Activated naive CD4-positive, alpha-beta T cell treated with anti-CD3 and anti-CD28 coated beads, Interleukin-2, amount 50 U/mL, for 72 hours (primary cell): ENCODE measurements at places on chromosomes 16 and 17.

- no peak for DNase-seq
These were observed 13.0 kb upstream of the SPNS3 start for GRCh38 chr17:4420692-4421131.

GRCh38 chr16:84832488-84833143 lies 12.8 kb downstream of the CRISPLD2 start:
- DNase-seq, result no peak

GRCh38 chr16:70685938-70686375 lies at the start of gene MTSS2:
Gene MTSS2 (minus strand): TSS chr16:70686053. CDS start chr16:70685791, 262 bp downstream.
- DNase-seq, result no peak

DNA sequence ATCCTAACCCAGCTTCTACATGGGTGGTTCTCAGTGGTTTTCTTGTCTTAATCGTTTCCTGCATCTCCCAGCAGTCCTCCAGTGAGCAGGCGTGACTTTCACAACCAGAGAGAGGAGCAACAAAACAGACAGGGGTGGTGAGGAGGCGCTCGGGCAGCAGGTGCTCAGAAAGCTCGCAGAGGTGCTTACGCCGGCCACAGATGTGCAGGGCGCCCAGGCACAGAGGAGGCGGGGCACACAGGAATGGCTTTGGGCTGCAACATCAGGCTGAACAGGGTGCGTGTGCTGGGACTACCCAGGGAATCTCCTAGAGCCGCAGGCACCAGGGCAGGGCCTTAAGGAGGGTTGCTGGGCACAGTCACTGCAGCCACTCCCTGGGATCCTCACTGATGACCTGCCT lies 32.6 kb downstream of the KLHDC4 start:
- DNase-seq, result no peak

DNA sequence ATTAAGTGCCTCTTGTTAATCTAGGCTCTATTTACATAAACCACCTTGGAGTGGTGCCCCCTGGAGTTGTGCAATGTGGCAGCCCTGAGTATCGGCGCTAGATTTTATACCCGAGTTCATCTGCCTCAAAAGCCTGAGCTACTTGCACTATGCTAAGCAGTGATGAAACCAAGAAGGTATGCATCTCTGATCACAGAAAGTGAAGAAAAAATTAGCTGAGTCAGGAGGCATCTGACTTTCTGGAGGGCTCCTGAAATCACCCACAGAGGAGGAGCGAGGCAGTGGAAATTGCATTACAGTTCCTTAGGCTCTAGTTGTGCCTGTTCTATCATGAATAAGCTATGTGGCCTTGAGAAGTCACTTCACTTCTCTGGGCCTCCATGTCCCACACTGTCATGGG lies 80.3 kb upstream of the PSMD7 start:
- DNase-seq, result no peak

DNA sequence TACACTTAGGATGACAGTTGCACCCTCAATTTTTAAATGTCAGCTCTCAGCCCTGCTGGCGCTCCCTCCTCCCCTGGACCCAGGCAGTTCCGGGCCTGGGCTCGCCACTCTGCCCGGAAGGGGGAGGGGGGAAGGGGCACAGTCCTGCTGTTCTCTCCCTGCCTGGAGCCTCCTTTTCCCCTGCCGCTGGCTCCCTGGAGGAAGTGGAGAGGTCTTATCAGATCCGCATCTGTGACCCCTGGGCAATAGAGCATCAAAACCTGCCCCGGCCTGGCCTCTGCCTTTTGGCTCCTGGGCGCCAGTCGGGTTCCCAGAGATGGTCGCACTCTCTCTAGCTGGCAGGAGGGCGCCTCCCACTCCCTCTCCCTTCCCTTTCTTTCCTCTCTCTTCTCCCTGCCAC lies 149.3 kb downstream of the IRF8 start:
- no peak for DNase-seq

DNA sequence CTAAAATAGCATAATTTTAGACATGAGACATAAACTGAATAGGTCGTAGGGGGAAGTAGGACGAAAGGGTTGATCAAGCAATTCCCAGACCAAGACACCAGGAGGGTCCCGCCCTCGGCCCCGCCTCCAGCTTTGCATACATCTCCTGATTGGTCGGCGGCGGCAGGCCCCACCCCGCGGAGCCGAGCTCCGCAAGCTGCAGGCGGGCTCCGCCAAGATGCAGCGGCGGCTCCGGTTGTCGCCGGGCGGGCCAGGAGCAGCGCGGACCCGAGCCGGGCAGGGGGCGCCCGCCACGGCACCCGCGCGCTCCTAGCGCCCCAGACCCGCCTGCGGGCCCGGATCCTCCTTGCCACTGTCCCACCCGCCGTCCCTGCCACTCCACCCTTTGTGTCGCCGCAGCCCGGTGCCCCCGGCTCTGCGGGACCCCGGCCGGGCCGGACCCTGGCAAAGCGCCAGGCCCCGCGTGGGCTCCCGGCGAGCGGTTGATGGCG lies at the start of gene CDR2L:
Gene CDR2L (plus strand): TSS at position 215 of the 491 bp plus-strand sequence. CDS start 412 bp downstream, outside the sequence.
- DNase-seq, result peak; percentile 91

- DNase-seq, result peak; percentile 21
These were observed 15.9 kb downstream of the TMEM92 start for GRCh38 chr17:50289991-50290702.

DNA sequence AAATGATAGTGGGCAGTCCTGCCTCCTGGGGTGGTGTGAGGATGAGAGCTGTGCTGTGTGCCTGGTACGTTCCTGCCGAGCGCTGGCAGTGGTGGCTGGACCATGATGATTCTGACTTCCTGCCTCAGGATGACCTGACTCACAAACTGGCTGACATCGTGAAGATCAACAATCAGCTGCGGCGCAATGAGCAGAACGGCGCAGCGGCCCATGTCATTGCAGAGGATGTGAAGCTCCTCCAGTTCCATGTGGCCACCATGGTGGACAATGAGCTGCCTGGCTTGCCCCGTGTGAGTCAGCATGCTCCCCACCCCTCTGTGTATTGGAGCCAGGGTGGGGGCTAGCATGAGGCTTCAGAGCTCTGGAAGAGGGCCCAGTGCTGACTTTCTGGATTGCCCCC lies 13.1 kb downstream of the POLR2A start:
- no peak for DNase-seq

- DNase-seq, result no peak
These were observed 264.3 kb upstream of the MAF start for GRCh38 chr16:79864781-79865391.

- no peak for DNase-seq
These were observed 6.5 kb downstream of the IRX5 start for GRCh38 chr16:54936979-54937670.

DNA sequence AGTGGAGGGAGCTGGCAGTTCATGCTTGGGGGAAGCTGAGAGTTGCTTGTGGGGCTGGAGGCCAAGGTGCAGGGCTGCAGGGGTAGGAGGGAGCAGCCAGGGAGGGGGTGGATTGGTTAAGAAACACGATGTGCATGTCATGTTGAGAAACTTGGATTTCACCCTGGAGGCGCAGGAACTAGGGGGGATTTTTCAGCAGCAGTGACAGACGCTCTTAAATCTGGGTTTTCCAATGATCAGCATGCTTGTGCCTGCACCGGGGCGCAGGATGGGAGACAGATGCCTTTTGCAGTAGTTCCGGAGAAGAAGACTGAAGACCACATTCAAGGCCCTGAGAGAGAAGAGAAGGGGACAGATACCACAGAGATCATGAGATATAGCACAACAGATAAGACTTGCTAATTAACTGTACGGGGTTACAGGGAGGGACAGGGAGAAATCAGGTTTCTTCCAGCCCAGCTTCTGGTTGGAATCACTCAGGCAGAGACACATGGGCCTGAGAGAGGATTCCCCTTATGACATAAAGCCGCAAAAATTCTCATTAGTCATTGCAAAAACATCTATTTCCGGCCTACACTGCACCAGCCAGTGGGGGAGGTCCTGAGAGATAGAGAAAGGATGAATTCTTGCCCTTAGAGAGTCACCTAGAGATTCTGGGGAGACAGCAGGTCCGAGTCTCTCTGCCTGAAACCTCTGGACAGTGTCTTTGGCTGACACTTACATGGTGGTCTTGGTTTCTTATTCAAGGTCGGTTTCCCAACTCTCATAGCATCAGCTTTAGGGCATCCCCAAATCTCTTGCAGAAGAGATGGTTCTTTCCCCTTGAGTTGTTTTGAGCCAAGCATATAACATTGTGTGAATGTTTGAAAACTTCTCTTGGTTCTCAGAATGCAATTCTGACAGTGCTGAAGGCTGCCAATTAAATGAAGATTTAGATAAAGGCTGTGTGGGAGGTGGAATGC lies 27.1 kb downstream of the CDH13 start:
- peak; percentile 61 for DNase-seq

- peak; percentile 45 for DNase-seq
These were observed 41.9 kb upstream of the ATP2A3 start for GRCh38 chr17:4006165-4006589.

- no peak for DNase-seq
These were observed 26.1 kb downstream of the TEX2 start for GRCh38 chr17:64236827-64237403.

- DNase-seq, result no peak
These were observed 36.7 kb upstream of the CCL1 start for GRCh38 chr17:34399725-34400124.

DNA sequence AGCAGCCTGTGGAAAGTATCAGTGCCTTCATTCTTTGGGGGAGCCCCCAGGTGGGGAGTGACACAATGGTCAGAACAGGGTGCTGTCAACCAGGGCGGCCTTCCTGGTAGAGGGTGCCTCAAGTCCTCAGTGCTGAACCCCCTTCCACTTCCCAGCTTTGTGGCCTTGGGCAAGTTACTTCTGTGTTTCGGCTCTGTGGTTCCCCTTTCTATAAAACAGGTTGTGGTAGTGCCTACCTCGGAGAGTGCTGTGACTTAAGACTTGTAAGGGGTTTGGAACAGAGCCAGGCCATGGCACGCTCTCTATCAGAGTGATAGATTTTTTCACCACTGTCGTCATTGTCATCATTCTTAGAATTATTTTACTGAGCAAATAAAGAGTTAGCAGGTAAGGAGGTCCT lies 141.1 kb downstream of the CCDC182 start:
- peak; percentile 86 for DNase-seq

DNA sequence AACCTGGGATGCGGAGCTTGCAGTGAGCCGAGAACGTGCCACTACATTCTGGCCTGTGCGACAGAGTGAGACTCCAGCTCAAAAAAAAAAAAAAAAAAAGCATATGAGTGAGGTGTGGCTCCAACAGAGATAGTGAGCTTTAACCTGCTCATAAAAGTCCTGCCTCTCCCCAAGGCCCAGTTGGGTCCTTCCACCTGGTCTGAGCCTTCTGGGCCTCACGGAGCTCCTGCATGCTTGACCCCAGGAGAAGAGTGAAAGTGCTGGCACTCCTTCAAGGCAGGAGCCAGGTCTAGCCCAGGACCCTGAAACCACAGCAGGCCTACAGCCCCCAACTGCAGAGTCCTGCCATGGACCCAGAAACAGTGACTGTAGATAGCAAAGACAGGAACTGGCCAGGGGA lies 17.7 kb downstream of the HSD11B2 start:
- DNase-seq, result no peak

DNA sequence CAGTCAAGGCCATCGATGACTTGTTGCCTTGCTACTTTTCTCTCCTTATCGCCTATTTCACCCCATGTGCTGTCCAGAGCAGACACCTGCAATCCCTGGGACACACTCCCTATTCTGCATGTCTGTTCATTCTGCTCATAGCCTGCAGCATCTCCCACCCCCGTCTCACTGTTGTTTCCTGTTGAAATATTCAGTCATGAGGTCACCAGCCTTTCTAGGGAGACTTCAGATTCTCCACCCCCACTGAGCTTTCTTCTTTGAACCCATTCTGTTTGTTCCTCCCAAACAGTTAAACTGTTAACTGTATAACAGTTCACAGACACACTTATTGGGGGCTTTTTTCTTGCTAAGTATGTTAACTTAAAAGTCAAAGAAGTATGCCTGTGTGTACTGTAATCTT lies 94.4 kb downstream of the AATF start:
- DNase-seq, result no peak

DNA sequence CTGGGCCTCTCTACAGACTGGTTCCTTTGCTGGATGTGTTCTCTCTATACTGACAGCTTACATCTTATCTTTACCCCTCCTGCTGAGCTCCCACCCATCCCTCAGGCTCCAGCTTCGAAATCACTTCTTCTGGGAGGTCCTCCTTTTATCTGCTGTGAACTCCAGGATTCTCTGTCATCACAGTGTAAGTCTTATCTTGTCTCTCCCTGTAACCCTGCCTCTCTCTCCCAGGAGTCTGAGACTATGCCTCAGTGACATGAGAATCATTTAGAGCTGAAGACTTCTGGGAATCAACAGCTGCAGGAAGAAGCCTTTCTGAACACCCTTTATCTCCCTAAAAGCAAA lies 148.1 kb upstream of the HS3ST3A1 start:
- DNase-seq, result no peak
